ENCODE measurements at places on chromosomes 5 and 9.

DNA sequence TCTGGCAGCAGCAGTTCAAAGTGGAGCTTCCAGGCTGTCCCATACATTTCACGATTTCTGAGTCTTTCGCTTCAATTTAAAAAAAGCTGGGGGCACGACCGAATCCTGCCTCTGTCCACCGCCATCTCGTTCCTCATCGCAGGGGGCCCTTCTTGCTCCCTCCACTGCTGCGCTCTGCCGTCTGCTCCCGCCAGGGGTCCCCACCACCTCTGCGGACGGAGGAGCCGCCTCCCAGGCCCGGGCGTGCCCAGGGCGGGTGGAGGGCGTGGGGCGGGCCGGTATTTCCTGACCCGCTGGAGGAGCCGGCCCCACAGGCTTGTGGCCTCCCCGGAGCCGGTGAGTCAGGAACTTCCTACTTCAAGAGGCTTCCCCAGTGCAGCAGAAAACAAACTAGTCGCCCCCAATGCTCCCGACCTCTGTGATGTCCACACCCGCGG, 50.4 kb downstream of the USP20 start:
- DNase-seq, result peak; percentile 55

DNA sequence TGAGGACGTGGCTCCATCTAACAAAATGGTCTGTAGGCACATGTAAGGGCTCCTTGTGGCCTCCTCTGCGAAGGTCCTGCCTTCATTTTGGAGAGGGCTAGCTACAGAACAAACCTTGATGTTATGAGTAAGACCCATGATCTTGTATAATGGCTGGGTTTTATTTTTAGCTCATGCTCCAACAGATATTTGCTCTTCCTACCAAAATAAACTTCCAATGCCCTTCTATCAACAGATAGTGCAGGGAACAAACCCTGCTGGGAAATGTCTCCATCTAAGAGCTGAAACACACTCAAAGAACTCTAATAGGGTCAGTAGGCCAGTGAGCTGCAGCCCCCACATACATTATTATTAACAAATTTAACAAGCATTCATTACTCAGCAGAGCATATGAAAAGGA, 189.5 kb downstream of the LURAP1L start:
- DNase-seq, result no peak

DNA sequence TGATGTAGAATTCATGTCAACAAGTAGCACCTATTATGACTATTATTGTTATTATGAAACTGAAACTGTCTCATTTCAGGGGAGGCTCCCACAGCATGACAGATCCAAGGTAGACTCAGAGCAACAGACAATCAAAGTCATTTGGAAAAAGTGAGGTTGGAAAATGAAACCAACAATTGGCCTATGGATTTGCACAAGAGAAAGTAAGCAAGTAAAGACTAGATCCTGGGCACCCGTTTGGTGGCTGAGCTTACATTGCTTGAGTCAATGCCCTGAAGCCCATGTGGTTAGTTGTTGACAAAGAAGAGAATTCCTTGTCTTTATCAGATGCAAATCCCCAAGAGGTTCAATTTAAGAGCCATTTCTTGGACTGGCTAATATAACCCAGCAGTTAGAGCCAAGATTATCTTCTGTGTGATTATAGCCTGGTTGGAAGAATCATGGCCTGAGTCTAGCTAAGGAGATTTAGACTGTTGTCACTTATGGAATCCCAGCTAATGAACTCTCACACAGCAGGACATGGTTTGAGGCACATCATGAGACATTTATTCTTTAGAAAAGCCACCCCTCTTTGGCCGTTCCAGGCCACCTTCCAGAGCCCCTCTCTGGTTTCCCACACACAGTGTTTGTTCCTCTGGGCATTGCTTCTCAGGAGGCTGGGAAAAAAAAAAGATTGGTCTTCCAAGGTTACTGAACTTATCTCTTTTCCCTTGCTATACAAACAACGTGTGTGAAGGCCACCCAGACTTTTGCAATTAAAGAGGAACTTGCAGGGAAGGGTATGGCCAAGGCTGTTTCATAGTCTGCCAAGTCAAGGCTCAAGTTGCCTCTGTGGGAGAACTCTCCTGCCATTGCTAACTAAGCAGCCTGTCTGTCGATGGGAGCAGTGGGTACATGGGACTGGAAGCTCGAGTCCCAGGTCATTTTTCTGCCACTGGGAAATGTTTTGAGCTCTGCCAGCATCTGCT, 399.5 kb downstream of the ENC1 start:
- DNase-seq, result no peak

GRCh38 chr5:121937762-121938161, 24.0 kb upstream of the SRFBP1 start:
- no peak for DNase-seq

DNA sequence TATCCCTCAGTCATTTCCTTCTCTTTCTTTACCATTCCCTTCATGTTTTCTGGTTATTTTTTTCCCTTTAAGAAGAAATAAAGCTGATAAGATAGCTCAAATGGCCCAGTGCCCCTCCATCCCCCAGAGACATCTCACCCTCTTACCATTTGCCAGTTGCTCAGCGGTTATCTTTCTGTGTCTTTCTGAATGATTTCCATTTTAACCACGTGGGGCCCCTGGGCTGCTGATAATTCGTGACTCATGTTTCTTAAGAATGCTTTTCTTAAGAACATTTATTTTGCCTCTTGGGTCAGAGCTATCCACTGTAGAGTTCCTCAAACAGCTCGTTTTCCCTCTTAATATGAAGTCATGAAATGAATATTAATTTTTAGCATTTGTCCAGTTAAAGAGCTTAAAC, 147.8 kb downstream of the MAST4 start:
- no peak for DNase-seq

GRCh38 chr5:38752622-38753021, 93.2 kb upstream of the OSMR start:
- DNase-seq, result no peak
